Fibroblast of villous mesenchyme (primary cell): ENCODE measurements at places on chromosomes 11 and 22. TPM values are rescaled to one million over a fixed set of nuclear protein-coding genes. Genes with fewer than 3 reads are reported as not detected.

- peak; percentile 76 for DNase-seq
Observed at GRCh38 chr11:25981998-25982397, 349.9 kb upstream of the ANO3 start.

GRCh38 chr11:79189055-79189454 lies 251.8 kb downstream of the TENM4 start:
- no peak for DNase-seq

- no peak for DNase-seq
Observed at GRCh38 chr11:30875806-30876205, 289.7 kb upstream of the MPPED2 start.

GRCh38 chr11:72769680-72770079 lies 17.5 kb upstream of the ARAP1 start:
- no peak for DNase-seq

DNA sequence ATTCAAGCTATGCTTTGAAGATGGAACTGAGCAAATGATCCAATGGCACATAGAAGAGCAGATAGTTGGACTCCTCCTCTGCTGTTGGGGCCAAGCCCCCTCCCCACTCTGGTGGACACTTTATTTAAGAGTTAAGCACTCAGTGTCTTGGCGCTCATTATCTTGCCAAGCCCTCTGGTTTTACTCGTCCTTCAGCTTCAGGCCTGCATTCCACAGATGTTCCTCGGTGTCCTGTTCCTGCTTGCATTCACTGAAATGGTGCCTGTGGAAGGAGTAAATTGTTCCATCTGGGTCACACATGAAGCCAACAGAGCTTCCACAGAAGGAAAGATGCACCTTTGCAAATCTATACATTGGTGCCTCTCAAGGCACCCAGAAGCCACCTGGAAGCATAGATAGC lies 26.1 kb downstream of the MAML2 start:
- DNase-seq: no peak

DNA sequence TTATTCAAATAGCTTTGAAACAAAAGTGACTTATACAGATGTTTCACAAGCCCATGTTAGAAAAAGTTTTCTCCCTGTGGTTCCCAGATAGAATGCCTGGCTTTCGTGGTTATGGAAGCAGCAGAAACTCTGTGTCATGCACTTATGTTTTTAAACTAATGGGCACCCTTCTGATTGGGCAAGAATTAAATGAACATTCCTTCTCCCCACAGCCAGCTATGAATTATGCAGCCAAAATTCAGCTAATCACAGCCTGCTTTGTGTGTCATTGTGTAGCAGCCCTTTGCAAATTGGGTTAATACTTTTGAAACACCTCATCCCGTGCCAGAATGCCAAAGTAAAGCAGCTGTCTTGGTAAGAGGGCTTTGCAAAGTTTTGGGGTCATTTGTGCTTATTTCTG lies 46.9 kb downstream of the PANX1 start:
- DNase-seq: peak; percentile 88

- no peak for DNase-seq
Observed at GRCh38 chr11:36104660-36104992, 160.8 kb downstream of the LDLRAD3 start.

Gene APOL1
- total RNA-seq: 12.9 and 21.6 TPM in 2 replicates
